NCI-H1417 (cell line): ENCODE measurements at places on chromosomes 4 and X.

- DNase-seq, result no peak
Observed at GRCh38 chrX:131650637-131651410, 107.0 kb downstream of the OR13H1 start.

GRCh38 chr4:8182858-8183725 is 16.0 kb upstream of the SH3TC1 start:
- no peak for DNase-seq

- DNase-seq, result no peak
Observed at GRCh38 chr4:17595471-17596005, 18.5 kb downstream of the LAP3 start.

- DNase-seq, result no peak
Observed at GRCh38 chr4:150632639-150633038, 50.7 kb downstream of the MAB21L2 start.

- DNase-seq, result no peak
Observed at GRCh38 chrX:21616386-21616785, 41.7 kb downstream of the KLHL34 start.

DNA sequence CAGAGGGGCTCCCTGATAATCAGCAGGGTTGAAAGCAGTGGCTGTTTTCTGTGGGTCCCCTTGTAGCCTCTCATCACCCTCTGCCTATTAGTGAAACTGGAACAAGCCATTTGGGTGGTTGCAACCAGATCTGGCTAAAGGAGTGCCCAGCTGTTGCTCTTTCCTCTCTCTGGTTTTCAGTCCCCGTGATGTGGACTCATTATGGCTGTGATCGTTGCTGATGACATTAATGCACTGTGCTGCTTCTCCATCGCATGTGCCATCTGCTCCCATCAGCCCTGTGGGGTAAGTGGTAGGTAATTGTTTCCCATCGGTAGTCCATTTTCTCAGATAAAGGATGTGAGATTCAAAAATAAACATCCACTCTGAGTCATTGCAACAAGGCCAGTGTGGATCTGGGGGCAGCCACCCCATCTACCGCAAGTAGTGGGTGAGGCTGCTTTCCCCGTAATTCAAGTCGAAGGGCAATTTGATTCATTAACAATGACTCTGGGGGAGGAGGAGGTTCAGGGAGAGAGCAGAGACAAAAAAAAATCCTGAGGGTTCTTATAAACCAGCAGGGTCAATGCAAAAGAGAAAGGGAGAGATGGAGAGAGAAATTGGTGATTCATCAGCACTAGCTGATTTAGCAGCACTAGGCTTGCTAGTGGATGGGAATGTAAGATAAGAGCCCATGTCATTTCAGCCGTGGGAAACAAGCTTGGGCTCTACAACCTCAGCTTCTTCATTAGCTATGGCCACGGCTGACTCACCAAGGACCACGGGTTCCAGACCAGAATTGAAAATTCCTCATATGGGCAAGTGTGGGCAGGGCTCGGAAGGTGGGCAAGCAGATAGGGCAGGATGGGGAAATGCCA is 357.8 kb downstream of the MID1IP1 start:
- DNase-seq, result peak; percentile 81

DNA sequence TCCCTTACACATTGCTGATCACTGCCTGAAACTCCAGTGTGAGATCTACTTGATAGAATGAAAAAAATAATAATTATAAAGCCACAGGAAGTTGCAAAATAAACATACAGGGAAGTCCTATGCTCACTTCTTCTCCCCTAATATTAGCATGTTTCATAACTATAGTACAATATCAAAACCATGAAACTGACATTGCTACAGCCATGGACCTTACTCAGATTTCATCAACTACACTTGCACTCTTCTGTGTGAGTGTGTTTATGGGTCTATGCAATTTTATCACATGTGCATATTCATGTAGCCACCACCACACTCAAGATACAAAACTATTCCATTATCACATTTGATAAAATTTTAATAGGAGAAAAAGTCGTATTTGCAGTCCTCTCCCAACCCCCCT is 57.3 kb downstream of the SPINK2 start:
- DNase-seq, result no peak

DNA sequence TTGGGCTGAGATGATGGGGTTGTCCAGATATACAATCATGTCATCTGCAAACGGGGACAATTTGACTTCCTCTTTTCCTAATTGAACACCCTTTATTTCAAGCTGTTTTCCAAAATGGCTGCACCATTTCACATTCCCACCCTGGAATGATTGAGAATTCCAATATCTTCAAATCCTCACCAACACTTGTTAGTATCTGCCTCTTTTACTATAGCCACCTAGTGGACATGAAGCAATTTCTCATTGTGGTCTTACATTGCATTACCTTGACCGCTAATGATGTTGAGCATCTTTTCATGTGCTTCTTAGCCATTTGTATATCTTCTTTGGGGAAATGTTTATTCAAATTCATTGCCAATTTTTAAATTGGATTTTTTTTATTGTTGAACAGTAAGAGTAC is 364.8 kb downstream of the SMARCA1 start:
- DNase-seq, result no peak

GRCh38 chr4:37896206-37896860 is 5.4 kb downstream of the TBC1D1 start:
- DNase-seq, result no peak

GRCh38 chr4:78119698-78120097 is 62.6 kb downstream of the FRAS1 start:
- peak; percentile 5 for DNase-seq

DNA sequence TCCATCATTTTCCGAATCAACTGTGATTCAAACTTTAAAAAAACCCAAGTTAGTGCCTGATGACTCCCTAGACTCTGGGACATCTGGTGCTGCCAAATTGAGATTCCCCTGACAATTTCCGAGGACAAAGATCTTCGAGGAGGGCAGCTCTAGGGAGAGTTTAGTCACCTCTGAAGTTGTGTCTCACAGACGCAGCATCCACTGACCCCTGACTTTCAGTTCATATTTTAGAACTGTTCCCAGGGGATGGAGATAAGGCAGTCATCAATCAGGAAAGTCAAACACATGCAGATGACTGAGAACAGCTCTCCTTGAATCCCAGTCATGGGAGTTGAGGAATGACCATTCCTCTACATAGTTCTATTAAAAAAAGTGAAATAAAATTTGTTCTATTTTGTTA is 643.9 kb downstream of the TRIML1 start:
- DNase-seq, result no peak

DNA sequence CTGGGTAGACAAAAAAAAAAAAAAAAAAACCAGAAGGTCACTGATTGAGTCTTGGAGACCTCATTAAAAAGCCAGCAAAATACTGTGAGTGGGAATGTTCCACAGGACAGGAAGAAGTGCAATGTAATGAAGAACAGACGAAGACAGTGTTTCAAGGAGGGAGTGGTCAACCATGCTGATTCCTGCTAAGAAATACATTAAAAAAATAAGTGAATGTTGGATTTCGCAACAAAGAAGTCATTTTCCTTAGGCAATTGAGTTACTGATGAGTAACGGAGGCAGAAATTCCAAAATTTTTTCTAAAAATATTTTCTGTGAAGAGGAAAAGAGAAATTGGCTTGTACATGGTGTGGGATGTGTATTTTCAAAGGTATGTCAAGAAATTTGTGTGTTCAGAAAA is 94.3 kb upstream of the FAM47B start:
- DNase-seq, result no peak

- DNase-seq, result no peak
Observed at GRCh38 chr4:84531689-84532088, 32.6 kb upstream of the NKX6-1 start.

- DNase-seq, result no peak
Observed at GRCh38 chr4:95929448-95930064, 89.7 kb downstream of the PDHA2 start.

- DNase-seq, result peak; percentile 89
Observed at GRCh38 chr4:86891762-86892635, at the start of gene C4orf36. Gene C4orf36, minus strand, starts transcription at chr4:86892422. Its CDS starts 902 bp downstream, at chr4:86891520.

DNA sequence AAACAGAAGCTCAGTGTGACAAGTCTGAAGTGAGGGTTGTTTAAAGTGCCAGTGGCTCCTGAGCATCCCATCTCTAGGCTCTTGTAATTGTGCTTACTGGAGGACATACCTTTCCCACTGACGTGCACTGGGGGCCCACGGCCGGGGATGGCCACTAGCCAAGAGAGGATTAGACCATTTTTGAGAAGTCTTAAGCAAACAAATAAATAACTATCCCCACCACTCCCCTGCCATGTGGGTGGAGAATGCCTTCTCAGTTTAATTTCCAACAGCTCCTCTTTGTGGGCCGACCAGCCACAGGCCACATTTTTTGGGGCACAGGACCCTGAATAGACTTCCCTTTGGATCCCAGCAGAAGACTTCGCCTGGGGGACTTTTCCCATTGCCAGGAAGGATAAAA is 125.0 kb upstream of the MSX1 start:
- no peak for DNase-seq

GRCh38 chrX:39667191-39667590 is 430.6 kb downstream of the BCOR start:
- DNase-seq, result no peak

- peak; percentile 42 for DNase-seq
Observed at GRCh38 chr4:7487502-7487901, 52.8 kb upstream of the PSAPL1 start.

DNA sequence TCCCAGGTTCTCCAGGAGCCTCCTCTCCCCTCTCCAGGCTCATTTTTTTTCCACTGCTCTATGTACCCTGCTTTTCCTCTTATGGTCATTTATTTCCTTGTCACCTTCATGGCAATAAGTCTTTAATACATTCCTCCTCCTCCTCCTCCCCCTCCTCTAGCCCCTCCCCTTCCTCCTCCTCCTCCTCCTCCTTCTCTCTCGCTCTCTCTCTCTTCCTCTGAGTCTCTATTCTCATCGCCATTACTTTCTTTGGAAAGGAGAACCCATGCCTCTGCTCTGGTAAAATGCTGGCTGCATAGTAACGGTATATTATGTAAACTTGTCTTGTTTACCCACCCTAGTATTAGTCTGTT is 35.7 kb downstream of the ARHGAP24 start:
- DNase-seq, result no peak

DNA sequence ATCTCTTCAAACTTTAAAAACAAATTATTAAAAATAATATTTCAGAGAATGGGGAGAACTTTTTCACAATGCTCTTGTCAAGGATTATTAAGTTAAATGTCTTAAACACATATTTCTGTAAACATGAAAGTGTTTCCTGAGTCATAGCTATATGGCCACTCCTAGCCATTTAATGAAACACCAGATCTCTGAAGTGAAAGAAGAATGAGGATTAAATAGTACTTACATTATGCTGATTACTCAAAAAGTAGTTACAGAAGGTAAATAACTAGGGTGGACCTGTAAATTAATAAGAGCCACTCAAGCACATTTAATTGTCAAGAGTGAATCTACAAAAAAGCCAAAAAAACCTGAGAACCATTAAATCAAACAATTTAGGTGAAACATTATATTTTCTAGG is 57.6 kb upstream of the GALNT7 start:
- no peak for DNase-seq

GRCh38 chr4:186829097-186829496 is 105.4 kb upstream of the FAT1 start:
- DNase-seq, result no peak

DNA sequence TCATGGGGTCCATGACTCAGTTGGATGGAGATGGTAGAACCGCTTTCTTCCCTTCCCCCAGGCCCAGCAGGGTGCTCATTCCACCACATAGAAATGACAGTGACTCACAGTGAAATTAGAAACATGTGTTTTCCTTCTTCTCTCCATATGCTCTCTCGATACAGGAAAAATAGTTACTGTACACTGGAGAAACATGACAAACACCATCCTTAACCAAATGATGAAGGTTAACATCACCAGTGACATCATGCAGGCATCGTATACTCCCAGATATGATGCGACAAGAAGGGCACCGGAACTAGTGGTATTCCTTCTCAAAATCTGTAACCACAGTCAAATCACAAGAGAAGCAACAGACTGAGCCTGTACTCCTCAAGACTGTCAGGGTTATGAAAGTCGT is 11.7 kb upstream of the RAB40A start:
- DNase-seq, result no peak

DNA sequence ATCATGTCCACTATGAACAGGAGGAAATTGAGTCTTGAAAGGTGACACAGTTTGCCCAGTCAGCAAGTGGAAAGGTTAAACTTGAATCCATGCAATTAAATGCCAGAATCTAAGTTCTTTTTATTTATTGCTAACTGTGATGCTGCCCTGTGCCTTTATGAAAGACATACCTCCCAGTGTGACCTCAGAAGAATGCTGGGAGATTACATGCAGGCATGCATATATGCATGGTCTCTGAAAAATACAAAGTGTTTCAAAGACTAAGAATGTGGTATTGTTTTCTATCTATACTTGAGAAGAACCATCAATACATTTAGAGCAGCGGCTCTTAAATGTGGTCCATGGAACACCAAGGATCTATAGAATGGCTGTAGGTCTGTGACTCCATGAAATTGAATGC is 45.6 kb downstream of the CCDC149 start:
- DNase-seq, result no peak

DNA sequence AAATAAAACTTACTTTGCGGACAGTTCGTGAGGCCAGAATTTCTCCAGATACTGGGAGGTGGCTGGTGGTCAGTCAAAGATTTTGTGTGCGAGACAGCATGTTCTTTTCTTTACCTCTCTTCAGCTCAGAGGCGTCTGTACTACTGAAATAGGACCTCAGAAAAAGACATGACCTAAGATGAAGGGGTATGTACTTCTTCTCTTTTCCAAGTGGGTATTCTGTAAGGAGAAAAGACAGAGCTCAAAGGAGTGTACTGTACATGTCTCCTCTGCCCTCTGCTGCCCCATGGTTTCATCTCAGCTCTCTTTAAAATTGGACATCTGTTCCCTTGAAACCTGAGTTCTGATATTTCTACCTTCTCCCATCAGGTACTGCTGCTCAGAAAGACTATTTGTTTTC is 38.1 kb downstream of the SEPTIN11 start:
- DNase-seq, result no peak

DNA sequence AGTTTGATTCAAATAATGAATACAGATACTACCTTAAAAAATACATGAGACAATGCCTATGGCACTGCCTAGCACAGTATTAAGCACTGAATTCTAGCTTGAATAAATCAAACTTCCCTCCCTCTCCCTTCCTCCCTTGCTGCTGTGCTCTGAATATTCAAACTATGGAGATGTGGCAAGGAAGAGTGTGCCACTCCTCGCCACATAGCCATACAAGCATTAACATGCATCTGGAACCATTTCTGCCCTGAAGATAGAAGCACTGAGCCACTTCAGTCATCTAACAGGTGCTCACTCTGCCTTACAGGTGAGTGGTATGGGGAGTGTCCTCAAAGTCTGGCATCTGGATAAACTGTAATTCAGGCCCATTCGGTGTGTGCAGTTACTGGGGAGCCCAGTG is 276.9 kb downstream of the ARHGAP24 start:
- peak; percentile 7 for DNase-seq

- DNase-seq, result no peak
Observed at GRCh38 chrX:17299206-17299605, 75.8 kb upstream of the NHS start.

DNA sequence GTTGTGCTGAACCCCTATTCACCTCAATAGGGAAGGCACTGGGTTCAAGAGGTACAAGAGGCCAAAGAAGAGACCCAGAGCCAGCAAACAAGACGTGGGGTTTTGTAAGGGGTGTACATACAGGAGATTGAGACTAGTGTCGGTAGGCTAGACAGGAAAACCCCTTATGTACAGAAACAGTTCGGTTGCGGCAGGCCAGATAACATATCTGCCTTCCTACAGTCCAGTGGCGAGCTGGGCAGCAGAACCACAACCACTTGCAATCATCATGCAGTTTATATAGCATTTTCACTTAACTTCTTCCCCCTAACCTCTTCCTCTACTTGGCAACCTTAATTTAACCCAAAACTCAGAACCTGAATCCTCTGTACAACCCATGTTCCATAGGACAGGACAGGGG is 422.2 kb downstream of the PDHA2 start:
- DNase-seq, result no peak

GRCh38 chr4:121054373-121054772 is 18.0 kb downstream of the NDNF start:
- no peak for DNase-seq
